ENCODE measurements at places on chromosomes 11 and 22.

DNA sequence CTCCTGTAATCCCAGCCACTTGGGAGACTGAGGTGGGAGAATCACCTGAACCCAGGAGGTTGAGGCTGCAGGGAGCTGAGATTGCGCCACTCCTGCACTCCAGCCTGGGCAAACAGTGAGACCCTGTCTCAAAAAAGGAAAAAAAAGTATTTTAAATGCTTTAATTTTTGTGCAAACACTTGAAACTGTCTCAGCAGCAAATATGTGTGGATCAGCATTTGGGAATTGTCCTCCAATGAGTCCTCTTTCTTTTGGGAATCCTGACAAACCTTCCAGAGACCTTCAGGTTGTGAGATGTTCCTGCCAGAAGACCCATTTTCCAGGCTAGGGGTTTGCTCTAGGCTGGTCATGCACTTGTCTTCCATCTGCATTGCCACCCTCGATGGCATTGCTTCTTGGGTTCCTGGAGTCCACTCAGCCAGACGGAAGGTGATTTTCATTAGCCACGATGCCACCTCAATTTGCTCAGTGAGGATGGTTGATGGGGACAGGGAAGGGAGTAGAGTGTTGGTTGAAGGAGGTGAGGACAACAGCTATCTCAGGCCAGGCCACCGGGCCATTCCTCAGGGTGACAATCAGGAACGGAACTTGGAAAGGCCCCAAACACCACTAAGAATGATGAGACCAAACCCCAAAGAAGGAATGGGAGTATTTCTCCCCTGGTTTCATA lies 55.4 kb downstream of the ST14 start:
- DNase-seq = no peak

DNA sequence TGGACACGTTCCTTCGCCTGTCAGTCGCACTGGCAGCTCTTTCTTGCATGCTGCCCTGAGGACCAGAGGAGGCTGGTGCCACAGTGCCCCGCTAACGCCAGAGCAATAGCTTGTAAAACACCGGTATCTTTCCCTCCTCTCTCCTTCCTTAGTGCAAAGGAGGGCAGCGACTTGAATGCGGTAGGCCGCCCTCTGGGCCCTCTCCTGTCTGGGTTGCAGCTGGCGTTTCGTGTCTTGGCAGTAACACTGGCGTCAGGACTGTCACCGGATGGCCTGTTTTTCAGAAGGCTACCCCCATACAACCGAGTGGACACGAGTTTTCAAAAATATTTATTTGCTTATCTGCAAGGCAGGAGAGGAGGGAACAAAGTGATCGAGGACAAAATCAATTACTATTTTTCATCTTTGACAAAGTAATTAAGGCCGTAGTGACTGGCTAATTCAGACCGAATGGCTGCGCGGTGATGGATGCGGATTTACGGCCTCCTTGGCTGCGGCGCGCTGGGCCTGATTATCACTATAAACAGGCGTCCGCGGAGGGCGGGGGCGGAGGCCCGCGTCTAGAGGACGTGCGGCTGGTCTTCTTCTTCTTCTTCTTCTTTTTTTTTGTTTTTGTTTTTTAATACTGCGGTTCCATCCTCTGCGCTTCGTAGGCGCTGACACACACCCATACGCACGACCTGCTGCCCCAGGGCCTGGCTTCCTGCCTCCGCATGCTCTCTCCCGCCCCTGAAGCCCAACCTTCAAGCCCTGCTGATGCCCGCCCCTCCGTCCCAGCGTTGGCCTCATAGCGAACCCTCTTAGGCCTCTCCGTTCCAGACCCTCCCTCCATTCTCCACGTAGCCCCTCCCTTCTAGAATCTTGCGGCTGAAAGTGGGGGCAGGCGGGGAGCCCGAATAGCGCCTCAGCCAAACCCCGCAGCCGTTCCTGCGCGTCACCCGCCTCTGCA lies 2.9 kb upstream of the SLC6A5 start:
- no peak for DNase-seq

DNA sequence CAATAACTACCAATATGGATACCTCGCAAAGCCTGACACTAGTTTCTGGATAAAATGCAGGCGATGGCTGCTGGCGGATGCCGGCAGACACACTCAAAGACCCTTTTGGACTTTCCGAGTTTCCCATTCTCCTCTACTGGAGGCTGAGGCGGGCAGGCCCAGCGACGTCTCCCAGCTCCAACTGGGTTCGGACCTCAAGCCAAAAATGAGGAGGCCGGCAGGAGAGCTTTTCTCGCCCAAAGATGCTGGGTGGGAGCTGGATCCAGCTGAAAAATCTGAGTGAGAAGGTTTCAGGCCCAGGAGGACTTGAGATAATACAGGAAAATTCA lies 428 bp upstream of the FEZ1 start:
- DNase-seq = no peak

GRCh38 chr22:49011769-49012648 lies 815.7 kb downstream of the BRD1 start:
- DNase-seq = no peak

- no peak for DNase-seq
Measured at GRCh38 chr11:73983741-73984538, 1.3 kb upstream of the UCP2 start.

DNA sequence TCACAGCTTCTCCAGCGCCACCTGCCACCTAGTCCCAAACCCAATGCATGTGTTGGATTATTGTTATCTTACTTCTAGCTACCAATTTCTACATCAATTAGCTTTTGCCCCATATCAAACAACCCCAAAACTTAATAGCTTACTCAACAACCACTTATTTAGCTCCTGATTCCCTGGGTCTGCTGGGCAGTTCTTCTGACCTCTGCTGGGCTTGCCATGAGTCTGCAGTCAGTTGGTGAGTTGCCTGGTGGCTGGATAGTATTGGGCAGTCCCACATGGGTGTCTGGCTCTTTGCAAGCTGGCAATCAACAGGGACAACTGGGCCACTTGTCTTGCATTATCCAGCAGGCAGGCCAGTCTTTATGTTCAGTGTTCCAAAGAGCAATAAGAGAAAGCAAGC lies 13.6 kb upstream of the MS4A15 start:
- no peak for DNase-seq

GRCh38 chr11:12827929-12828812 lies 153.9 kb downstream of the TEAD1 start:
- DNase-seq = peak; percentile 74

GRCh38 chr22:33521879-33522665 lies 398.2 kb downstream of the LARGE1 start:
- no peak for DNase-seq

DNA sequence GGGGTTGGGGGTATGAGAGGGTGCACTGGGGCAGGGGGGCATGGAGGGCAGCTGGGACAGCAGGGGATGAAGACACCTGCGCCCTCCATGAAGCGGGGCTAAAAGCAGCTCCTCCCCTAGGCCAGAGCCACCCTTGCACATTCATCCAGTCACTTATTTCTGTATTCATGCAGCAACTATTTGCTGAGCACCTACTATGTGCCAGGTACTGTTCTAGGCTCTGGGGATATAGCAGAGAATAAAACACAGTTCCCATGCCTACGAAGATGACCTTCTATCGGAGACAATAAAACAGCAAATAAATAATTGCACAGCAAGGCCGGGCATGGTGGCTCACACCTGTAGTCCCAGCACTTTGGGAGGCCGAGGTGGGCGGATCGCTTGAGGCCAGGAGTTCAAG lies 5.3 kb downstream of the ALDH3B1 start:
- no peak for DNase-seq

GRCh38 chr11:12534549-12534948 lies 139.7 kb upstream of the TEAD1 start:
- DNase-seq = no peak

DNA sequence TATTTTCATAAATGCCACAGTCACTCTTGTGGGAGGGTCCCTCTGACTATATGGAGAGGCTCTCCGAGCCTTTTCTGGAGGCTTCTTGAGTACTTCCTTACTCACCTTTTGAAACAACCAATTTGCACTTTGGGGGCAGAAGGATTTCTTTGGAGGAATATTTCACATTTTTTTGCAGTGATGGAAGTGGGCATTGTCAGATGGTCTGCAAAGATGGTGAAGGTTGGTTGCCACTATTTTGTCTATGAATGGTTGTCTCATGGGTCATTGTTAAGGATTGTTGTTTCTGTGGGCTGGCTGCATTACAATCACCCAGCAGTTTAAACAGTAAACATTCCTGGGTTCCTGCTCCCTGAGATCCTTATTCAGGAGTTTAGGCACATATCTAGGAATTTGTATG lies 388.2 kb downstream of the TMEM135 start:
- peak; percentile 66 for DNase-seq

GRCh38 chr11:17209939-17210245 lies 2.1 kb upstream of the PIK3C2A start:
- no peak for DNase-seq

GRCh38 chr11:1055990-1056771 lies 18.5 kb upstream of the MUC2 start:
- no peak for DNase-seq

- peak; percentile 39 for DNase-seq
Measured at GRCh38 chr22:44648085-44648820, 53.8 kb upstream of the PRR5 start.

DNA sequence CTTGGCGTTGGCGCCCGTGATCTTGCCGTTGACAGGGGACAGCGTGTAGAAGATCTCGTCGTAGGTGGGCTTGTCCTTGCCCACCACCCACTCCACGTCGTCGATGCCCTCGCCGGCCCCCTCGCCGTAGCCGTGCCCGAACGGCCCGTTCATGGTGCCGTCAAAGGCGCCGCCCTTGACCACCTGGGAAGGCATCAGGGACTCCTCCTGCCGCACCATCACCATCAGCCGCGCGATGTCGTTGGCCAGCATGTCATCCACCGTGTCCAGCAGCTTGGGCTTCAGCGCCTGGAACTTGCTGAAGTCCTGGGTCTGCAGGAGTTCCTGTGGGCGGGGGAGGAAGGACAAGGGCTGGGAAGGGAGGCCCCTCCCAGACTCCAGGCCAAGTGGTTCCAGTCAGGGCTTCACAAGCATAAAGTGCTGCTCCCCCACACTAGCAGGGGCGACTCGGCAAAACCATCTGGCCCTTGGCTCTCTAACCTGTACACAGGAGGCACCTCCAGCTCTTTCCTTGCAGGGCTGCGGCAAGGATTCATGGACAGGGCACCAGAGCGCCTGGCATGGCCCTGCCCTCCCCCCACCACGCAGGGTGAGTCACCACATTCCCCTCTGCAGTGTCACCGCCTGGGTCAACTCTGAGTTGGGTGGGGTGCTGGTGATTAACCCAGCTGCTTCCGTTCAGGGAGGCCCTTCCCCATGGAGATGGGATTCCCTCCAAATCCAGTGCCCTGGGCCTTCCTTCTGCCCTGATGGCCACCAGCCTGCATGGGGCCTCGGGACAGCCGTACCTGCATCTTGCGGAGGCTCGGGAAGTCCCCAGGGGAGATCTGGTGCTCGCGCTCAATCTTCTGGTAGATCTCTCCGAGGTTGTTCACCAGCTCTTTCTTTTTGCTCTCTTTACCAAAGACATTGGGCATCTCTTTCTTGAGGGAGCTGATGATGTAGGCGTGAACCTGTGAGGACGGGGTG lies 10.4 kb upstream of the CDC42BPG start:
- peak; percentile 97 for DNase-seq

- peak; percentile 74 for DNase-seq
Measured at GRCh38 chr22:28983788-28984441, 77.7 kb downstream of the C22orf31 start.

GRCh38 chr11:118623269-118623655 lies 15.8 kb downstream of the PHLDB1 start:
- DNase-seq = no peak

DNA sequence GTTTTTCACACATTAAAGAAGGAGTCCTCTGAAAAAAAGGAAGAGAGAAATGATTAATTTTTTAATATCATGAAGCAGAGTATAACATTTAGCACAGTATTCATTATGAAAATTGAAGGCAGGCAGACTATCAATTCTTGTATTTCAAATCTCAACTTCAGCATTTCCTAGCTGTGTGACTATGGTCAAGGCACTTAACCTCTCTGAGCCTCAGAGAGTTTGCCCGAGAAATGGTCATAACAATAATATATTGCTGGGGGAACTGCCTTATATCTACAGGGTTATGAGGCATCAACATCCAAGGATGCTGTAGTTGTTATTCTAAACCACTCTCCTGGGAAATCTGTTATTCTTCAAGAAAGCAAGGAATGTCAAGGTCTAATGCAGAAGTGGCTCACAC lies 1.1 kb downstream of the MS4A18 start:
- DNase-seq = no peak

DNA sequence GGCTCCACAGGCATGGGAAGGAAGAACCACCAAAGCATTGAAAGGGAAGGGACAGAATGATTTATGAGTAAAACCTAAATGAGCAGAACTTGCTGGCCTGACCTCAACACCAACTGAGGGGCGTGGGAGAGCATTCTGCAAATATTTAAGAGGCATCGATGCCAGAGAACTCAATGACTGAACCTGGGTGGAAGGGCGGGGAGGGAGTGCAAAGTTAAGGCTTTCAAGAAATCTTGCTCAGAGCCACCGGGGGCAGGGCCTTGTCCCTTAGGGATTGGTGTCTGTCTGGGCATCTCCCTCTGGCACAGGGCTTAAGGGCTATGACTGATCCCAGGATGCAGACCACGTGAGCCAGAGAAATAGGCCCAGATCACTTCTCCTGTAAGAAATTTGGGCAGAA lies 137.1 kb downstream of the ADAMTS15 start:
- DNase-seq = no peak

DNA sequence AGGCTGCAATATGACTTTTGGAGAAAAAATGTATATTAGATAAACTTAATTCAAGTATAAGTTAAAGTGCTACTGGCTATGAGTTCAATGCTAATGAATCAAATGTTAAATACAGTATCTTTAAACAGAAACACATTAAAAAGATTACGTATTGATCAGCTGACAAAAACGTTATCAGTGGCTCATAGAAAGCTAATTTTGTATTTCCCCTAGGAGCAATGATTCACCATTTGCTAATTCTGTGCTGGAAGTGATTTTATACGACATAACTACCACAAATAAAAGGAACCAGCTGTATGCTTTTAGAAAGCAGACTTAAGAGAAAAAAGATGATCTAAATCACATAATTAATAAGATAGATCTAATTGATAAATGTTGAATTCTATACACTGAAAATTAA lies 43.6 kb downstream of the MRE11 start:
- peak; percentile 48 for DNase-seq

GRCh38 chr11:129992161-129992944 lies 10.3 kb downstream of the PRDM10 start:
- no peak for DNase-seq

GRCh38 chr11:101474666-101475065 lies 109.1 kb downstream of the TRPC6 start:
- DNase-seq = peak; percentile 36

- DNase-seq = no peak
Measured at GRCh38 chr11:47433157-47433556, 6.9 kb upstream of the PSMC3 start.

DNA sequence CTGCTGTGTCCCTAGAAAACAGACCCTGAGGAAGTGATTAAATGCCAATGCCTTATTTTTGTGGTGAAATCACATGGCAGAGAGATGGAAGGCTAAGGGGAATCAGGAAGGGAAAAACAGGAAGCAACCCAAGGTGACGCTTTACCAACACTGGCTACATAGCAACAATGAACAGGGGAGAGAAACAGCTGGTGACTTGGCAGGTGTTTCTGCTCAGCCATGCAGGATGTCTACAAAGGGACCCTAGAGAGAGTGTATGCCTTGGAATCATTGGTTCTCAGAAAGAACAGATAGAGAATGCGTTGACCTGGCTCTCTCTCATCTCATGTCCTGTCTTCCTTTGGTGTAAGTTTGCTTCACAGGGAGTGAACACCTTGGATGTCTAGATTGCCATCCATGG lies 911.9 kb downstream of the OPCML start:
- no peak for DNase-seq

- DNase-seq = no peak
Measured at GRCh38 chr11:45968901-45969300, 46.4 kb downstream of the LARGE2 start.

GRCh38 chr11:8403310-8403709 lies 139.6 kb upstream of the LMO1 start:
- peak; percentile 34 for DNase-seq

- DNase-seq = peak; percentile 69
Measured at GRCh38 chr11:103532133-103532788, 423.0 kb downstream of the DYNC2H1 start.
